ELR (cell line): ENCODE measurements at places on chromosomes 1 and 21.
A peak's percentile ranks its signal among the peaks of the same experiment; 100 is the strongest.

GRCh38 chr1:18803151-18803791 is 56.2 kb downstream of the TAS1R2 start:
- no peak for DNase-seq

GRCh38 chr1:227156520-227156919 is 161.8 kb downstream of the CDC42BPA start:
- peak; percentile 13 for DNase-seq

DNA sequence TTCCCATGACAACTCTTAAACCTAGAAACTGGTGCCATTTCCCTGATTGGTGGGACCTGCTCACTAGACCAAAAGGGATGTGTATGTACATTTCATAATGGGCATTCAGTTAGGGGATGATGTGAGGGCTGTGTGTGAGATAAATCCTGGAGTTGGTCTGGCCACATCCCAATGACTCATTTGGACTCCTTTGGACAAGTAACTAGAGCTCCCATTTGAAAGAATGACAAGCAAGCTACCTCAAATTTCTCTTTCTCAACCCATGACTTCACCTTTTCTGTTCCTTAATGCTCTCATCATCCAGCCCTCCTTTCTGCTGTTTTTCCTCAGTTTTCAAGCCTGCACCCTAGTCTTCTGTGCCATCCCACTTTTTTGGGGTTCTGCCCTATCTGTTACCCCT is 27.9 kb downstream of the EBNA1BP2 start:
- peak; percentile 67 for DNase-seq

- DNase-seq = no peak
These were observed 29.2 kb upstream of the IL10 start for GRCh38 chr1:206801467-206801866.

- no peak for DNase-seq
These were observed 806.7 kb upstream of the ADGRL2 start for GRCh38 chr1:80994038-80994437.

GRCh38 chr1:203558064-203558760 is 64.3 kb downstream of the OPTC start:
- DNase-seq = peak; percentile 100

DNA sequence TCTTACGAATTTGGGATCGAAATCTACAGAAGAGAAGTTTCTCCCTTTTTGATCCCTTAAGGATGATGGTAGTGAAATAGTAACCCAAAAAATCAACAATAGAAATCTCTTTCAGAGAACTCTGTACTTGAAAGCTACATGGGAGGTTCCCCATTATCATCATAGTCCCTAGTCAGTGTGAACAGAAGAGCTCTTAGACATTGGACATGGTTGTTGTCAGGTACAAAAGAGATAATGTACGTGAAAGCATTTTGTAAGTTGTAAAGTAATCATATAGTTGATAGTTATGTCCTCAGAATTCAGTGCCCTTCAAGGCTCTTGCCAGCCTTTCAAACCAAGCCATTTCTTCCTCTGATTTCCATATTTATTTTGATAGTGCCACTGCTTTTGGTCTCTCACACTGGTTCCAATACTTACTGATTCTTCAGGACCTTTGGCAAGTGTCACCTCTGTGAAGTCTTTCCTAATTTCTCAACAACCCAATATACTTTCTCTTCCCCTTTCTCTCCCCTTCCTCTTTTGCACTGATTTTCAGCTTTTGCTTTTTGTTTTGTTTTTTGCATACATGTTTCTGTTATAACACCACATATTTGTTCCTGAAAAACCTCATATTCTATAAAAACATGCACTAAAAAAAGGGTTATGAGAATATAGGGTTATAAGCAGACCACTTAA is 22.4 kb downstream of the VPS45 start:
- DNase-seq = no peak
